GM12891 (cell line): ENCODE measurements at places on chromosomes 11 and 22.
A peak's percentile ranks its signal among the peaks of the same experiment; 100 is the strongest.

GRCh38 chr11:108670451-108670850, 5.6 kb downstream of the DDX10 start:
- DNase-seq: no peak

DNA sequence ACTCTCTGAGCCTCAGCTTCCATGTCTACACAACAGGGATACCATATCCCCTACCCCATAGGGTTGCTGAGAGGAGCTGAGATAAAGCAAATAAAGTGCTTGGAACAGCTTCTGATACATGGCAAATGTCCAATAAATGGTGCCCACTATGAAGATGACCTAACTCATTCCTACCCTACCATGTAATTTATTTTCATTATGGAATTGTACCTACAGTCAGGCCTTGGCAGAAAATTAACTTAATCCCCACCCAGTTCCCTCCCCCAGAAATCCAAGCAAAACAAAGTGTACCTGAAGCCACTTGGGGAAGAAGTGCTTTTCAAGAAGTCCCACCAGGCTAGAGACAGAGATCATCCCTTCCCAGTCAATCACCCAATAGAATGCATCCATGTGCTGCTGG, 10.8 kb downstream of the SRRD start:
- DNase-seq: no peak

GRCh38 chr11:87430821-87431220, 393.1 kb downstream of the TMEM135 start:
- DNase-seq: no peak

- no peak for DNase-seq
Measured at GRCh38 chr11:8206251-8207079, 37.6 kb upstream of the RIC3 start.

GRCh38 chr11:36431429-36432092, 78.5 kb downstream of the TRAF6 start:
- DNase-seq: no peak

DNA sequence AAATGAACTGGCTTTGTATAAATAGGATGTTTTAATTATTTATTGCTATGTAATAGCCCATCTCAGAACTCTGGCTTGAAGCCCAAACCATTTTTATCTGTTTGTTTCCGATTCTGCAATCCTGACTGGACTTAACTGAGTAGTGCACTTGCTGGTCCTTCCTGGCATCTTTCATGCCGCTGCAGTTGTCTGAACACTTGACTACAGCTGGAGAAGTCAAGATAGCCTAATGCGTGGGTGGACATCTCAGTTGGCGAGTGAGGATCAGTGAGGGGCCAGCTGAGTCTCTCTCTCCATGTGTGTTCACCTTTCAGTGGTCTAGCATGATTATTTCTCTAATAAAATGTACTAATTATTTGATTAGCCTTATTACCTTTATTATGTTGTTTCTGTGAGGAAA, 105.8 kb downstream of the PRMT3 start:
- DNase-seq: no peak

DNA sequence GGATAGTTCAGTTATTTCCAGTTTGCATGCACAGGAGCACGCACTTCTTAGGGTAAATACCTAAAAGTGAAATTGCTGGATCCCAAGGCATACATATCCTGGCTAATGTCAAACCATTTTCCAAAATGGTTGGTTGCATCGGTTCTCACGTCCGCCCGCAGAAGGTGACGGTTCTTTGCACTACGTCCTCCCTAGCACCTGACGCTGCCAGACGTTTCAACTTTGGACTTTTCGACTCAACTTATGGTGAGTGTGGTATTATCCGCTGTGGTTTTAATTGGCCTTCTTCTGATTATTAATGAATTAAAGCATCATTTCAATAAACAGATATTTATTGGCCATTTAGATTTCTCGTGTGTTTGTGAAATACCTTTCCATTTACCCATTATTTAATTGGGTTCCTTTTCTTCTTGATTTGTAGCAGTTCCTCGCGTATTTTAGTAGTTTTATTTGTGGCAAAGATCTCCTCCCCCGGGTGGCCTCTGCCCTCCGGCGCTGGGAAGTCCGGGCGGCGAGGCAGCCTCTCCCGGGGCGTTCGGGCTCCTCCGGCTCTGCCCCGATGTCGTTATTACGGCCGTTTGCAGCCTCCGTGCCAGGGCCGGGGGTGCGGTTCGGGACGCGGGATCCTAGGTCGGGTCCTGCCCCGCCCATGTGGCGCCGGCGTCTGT, at the start of gene JHY:
JHY (plus strand) TSS at position 571 of the 668 bp plus-strand sequence. CDS start 3,091 bp downstream, outside the sequence.
- DNase-seq: no peak

GRCh38 chr11:121482231-121483129, 29.7 kb upstream of the SORL1-AS1 start:
- DNase-seq: no peak

- DNase-seq: no peak
Measured at GRCh38 chr22:44926124-44926475, 83.7 kb downstream of the PHF21B start.

DNA sequence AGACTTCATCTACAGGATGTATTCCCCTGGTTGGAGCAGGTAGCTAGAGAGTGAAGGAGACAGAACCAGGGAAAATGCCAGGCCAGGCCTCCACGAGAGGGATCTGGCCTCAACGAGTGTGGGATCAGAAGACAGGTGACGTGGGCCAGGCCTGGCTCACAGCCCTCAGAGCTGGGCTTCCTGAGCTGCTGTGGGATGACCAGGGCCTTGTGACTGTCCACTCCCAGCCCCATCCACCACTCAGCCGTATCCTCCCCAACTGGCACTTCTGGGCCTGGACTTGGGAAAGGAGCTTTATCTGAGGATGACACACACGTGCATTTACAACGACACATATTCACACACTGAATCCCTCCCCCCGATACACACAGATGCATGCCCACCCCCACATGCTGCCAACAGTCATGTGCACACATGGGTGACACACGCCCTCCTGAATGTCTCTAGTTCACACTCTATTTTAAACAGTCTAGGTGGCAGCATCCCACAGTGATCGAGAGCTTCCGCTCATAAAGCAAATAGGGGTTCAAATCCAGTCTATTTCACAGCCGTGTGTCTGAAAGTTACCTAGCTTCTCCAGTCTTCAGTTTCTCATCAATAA, 93.1 kb downstream of the TP53I11 start:
- DNase-seq: no peak

DNA sequence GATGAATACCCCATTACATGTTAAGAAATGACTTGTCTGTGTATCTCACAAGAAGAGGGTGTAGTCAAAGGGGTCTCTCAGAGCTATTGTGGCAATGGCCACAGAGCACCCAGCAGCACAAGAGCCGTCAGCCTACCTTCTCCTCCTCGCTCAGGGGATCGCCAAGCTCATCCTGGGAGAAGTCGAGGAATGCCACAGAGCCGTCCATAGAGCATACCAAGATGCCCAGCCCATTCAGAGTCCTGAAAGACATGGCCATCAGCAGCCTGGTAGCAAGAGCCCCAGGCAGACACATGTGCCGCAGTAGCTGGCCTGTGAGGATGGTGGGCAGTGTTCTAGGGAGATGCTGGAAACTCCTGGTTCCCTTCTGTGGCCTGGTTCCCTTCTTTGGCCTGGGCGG, 44.0 kb downstream of the HIRA start:
- no peak for DNase-seq

DNA sequence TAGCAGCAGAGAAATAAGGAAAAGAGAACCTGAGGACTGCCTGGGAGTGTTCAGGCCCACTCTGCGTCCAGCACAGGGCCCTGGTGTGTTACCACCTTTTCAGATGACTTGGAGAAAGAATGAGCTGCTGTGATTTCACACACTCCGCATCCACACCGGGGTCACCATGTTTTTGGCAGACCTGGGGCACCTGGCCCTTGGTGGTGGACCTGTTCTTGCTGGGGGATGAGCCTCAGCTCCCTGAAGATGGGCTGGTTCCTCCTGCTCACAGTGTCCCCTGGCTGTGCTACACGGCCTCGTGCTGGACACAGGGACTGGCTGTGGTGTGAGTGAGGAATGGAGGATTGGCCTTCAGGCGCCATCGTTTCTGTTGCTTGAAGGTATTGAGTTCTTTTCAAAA, 1381.4 kb downstream of the TBC1D22A start:
- no peak for DNase-seq

DNA sequence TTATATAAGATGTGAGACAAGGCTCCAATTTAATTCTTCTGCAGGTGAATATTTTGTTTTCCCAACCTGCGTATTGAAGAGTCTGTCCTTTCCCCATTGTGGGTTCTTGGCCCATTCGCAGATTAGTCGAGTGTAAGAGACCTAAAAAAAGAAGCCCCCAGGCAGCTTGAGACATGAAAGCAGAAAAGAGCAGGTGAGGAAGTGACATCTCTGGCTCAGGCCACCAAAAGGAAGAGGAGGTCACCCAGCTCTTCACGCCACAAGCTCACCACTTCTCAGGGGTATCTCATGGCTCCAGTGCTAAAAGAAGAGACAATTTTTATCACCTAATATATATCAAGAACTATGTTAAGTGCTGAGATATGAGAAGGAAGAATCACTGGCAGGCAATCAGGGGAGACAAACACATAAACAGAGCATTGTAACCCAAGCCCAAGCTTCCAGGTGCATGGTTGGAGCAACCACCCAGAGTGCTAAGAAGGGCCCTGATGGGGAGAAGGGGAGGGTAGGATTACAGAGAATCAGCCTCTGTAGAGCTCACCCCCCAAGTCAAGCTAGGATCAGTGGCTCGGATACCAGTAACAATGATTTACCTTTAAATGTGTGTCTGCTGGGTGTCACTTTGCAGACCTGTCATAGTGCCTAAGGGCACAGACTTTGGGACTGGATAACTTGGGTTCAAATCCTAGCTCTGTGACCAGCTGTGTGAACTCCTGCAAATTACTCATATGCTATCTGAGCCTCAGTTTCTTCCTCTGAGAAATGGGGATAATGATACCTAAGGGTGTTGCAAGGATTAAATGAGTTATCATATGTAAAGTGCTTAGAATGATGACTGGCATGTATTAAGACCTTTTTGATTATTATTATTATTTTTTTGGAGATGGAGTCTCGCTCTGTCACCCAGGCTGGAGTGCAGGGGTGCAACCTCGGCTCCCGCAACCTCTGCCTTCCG, 39.2 kb downstream of the MCHR1 start:
- no peak for DNase-seq

GRCh38 chr11:6771926-6772893, at the start of gene OR2AG2:
OR2AG2 (minus strand) TSS chr11:6771976; CDS start chr11:6768957, 3,019 bp downstream.
- DNase-seq: no peak

DNA sequence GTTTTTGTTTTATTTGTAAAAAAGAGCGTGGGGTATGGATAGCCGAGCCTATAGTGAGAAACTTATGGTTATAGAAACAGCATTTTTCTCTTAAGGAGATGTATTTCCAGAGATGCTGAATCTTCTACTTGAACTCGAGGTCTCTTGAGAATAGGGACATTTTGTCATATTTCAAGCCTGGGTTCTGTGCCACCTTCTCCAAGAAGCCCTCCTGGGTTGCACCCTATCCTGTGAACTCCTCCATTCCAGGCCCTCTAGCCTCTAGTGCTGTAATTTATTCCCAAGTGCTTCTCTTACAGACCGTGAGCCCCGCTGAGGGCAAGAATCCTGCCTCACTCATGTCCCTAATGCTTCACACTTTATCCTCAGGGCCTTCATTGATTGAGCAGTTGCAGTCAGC, 108.6 kb downstream of the KIAA1671 start:
- DNase-seq: no peak

DNA sequence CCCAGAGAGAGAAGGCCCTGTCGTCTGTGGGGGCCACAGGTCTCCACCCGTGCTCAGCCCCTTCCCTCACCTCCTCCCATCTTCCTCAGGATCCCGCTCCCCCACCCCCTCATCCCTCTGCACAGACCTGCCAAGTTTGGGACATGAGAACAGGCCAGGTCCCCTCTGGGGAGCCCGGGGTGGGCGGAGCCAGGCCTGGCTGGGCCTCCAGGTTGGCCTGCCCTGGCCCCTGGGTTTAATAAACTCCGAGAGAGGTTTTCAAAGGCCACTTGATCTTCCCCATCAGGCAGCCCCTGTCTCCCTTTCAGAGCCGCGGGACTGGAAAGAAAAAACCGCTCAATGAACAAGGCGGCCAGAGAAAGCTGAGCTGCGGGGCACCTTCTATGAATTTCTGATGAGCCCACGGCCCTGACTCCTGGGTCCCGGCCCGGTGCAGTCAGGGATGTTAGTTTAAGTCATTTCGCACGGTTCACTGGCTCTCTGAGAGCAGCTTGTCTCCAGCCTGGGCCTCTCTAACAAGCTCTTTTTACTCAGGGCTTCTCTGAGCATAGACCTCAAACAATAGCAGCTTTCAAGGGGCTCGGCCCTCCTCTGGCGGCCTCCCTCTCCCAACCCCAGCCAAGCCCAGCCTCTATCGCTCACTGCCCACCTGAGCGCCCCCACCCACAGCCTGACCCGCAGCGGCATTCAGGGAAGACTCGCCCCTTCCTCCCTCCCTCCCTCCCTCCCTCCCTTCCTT, 64.8 kb downstream of the RPUSD4 start:
- peak; percentile 34 for DNase-seq

GRCh38 chr11:43962383-43963278, 20.2 kb downstream of the C11orf96 start:
- DNase-seq: no peak

- DNase-seq: no peak
Measured at GRCh38 chr11:9136741-9137140, 45.3 kb upstream of the SCUBE2 start.

DNA sequence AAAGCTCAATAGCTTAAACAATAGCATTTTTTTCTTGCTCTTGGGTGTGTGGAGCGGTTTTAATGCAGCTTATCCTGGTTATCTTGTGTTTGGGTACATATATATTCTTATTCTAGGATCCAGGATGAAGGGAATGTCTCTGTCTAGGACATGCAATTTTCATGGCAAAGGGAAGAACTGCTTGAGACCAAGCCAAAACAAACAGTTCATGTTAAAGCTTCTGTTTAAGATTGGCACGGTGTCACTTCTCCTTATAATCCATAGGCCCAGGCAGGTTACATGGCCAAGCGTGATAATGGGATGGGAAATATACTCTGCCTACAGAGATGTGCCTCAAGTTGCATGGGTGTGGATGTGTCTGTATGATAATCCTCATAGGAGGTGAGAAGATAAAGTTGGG, 177.1 kb upstream of the PGR start:
- no peak for DNase-seq

DNA sequence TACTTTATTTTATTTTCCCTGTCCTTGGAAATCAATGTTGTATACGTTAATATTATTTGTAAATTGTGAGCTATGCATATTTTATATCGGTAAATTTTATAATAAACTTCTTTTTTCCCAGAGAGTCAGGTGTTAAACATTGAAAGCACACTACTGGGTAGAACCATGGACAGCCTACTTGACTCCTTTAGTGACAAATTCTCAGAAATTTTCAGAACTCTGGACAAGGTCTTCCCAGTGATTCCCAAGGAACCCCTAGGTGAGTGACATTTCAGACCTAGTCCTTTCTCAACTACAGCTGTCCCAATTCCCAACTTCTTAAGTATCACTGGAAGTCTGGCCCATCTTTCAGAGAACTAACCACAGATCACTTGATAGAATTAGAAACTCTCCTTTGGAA, 107.2 kb downstream of the RCN1 start:
- no peak for DNase-seq

DNA sequence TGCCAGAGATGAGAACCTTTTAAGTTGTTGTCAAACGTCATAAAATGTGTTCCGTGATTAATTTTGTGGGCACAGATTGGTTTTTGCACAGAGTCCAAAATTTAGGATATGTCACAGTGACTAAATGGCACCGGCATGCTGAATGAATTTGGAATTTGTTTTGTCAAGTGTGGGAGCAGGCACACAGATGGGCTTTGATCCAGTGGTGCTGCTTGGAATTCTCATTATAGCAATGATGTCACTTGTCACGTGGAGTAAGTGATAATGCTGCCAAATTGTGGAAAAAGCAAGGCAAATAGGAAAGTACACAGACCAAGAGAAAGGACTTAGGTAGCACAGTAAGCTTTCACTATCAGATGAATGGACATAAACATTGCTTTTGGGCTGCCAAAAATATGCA, 8.0 kb upstream of the LIN7C start:
- DNase-seq: no peak

- no peak for DNase-seq
Measured at GRCh38 chr22:43743131-43743530, 69.0 kb downstream of the EFCAB6 start.
